Activated CD8-positive, alpha-beta T cell treated with anti-CD3 and anti-CD28 coated beads for 36 hours (primary cell): ENCODE measurements at places on chromosomes 12 and 14.

GRCh38 chr12:77299001-77299400 is 233.6 kb upstream of the E2F7 start:
- no peak for DNase-seq

GRCh38 chr14:103149351-103150237 is 26.3 kb downstream of the TNFAIP2 start:
- no peak for DNase-seq

DNA sequence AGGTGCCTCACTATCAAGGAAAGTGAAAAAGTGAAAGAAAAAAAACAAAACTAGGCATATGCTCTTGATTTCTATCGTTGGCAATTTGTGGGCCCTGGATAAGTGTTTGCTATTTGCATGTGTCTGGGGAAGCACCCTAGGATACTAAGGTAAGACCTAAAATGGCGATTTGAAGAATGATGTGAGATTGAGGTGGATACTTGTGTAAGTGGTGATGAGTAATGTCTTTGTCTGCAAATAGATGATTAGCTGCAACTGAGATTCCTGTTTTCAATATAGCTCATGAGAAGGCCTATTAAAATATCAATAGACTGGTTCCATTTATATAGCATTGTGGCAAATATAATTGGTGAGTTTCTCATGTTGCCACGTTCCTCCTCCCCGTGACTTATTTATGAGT is 261.7 kb downstream of the NEDD1 start:
- no peak for DNase-seq

GRCh38 chr12:78406213-78406612 is 458.4 kb upstream of the SYT1 start:
- no peak for DNase-seq
